Stimulated activated CD4-positive, alpha-beta T cell treated with anti-CD3 and anti-CD28 coated beads, Interleukin-15, amount 100 ng/mL, for 24 hours (primary cell): ENCODE measurements at places on chromosomes 11 and 22.

- DNase-seq = no peak
Observed at GRCh38 chr11:16542353-16542752, 186.0 kb upstream of the SOX6 start.

DNA sequence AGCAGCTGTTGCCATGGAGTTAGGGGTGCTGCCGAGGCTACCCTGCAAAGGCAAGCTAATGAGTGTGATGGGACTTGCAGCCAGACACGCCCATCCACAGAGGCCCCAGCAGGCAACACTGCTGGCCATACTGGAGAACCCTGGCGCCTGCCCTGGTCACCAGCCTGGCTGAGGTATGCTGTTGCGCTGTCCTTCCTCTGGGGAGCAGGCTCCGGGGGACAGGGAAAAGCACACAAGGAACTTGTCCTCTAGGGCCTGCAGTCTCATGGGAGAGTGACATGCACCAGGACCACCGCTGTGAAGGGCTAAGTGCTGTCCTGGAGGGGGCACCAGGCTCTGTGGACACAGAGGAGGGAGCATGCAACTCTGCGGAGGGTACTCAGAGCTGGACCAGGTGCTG is 35.8 kb downstream of the TOM1 start:
- no peak for DNase-seq

DNA sequence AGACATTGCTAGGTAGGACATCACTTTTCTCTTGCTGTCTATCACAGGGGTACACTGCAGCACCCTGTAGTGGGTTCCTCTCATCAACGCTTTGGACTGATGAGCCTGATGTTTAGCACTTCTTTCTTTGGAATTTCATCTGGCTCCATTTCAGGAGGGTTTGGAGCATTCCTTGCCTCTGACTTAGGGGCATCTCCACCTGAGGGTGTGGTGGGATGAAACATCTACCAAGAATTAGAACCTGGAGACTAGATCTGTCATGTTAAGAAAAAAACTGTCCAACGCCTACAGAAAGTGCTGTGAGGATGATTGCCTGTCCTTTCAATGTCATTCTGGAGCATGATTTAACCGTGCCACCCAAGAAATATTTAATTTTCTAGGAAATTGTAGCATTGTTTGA is 648.4 kb downstream of the ETS1 start:
- DNase-seq = no peak

- DNase-seq = no peak
Observed at GRCh38 chr22:25569361-25569760, 4.9 kb downstream of the GRK3 start.

- no peak for DNase-seq
Observed at GRCh38 chr11:72396041-72396440, 38.3 kb downstream of the CLPB start.

DNA sequence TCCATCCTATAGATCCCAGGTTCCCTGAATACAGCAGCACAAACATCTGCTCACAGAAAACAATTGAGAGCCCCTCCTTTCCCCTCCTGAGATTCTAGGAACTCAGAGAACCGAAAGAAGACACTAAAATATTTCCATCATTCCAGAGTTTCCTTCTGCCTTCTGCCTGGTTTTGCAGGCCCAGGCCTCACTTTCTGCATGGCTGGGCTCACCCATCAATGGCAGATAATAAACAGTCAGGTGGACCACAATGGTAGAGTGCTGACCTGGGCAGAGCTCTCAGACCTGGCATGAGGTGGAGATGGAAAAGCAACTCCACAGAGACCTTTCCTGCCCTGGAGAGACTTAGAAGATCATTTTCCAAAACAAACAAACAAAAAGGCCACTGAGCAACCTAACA is 389.1 kb downstream of the NXPE2 start:
- no peak for DNase-seq

DNA sequence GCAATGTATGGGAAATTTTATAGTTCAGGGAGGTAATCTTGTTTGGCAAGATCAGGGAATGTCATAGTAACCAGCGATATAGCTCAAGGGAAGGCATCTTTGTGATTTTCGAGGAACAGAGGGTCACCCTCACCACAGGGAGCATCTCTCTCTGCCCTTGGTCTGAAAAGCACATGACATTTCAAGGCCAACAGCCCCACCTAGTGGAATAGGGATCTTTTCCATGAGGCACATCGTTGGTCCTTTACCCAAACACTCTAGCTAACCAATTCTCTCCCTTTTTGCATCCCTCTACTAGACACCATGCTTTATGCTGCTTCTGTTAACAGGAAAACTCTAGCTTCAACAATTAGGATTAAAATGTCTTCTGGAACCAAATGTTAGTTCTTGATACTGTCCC is 179.0 kb downstream of the GRM5 start:
- peak; percentile 21 for DNase-seq

- DNase-seq = no peak
Observed at GRCh38 chr11:8258784-8259183, 4.9 kb downstream of the LMO1 start.

DNA sequence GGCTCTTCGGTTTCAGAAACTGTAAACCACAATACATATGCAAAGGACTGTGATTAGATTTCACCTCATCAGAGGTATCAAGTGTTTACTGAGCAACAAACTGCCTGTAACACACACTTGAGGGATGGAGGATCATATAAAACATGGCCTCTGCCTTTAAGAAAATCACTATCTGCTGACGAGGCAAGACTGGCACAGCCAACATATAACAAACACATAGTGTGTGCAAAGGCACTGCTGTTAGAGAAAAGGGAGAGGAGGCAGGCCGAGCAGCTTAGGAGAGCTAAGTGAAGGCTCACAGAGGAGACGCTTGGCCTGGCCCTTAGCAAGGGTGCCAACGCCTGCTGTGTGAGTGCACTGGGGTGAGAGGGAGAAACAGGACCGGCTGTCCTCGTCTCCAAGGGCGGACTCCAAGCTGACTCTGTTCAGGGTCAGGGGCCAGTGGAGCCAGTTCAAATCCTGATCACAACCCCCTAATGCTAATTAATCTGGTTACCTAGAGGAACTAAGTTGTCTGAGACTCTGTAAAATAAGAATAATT is 48.2 kb downstream of the LRFN4 start:
- no peak for DNase-seq

DNA sequence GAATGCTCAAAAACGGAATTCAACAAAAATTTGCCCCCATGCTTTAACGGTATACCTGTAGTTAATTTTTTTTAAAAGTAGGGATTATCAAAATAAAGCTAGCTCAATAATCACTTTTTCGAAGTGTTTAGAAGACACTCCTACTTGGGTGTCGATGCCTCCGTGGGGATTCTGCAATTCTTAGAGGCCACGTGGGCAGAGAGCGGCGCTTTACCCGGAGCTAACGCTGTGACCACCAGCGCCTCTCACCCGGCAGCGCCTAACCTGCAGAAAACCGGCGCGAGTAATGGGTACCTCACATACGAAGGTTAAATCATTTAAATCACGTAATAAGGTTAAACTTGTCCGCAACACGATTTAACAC is 583 bp downstream of the TAF1D start:
- DNase-seq = peak; percentile 75

DNA sequence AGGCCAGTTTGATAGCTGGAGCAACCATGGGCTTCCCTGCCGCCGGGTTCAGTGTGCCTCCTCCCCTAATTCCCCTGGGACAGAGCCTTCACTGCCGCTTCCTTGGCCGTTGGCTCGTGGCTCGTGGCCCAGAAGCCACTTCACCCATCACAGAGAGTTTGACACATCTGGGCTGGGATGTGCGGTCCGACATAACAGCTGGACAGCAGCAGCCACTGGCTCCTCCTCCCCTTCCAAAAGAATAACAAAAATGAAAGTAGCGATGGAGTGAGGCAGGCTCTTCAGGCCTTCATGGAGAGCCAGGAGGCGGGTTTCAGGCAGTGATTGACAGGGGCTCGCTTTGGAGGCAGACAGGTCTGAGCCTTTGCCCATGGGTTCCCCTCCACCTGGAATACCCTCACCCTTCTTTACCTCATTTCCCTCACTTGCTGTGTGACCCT is 8.2 kb downstream of the CREB3L1 start:
- DNase-seq = no peak

GRCh38 chr11:76653012-76653673 is 17.4 kb downstream of the LRRC32 start:
- DNase-seq = no peak

DNA sequence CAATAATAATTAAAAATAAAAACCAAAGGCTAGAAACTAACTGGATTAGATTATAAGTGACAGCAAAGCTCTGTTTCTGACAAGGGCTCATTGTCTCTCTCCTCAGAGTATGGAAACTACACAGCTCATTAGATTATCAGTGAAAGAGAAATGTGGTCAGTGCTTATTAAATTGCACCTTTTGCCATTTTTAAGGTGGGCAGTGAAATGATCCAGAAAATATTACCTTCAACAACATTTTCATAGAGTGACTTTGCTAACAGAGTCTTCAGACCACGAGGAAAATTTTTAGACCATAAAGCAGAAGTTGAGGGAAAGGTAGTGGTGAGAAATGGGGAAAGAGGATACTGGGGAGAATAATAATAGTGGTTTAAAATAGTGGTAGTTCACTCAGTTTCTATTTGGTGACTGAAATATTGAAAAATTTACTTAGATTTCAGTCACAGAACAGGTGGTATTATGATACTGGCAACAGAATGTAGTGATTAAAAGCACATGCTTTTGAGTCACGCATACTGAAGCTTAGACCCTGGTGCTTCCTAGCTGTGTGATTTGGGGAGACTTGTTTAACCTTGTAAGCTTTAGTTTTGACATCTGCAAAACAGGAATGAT is 684.0 kb upstream of the CCDC90B start:
- no peak for DNase-seq

DNA sequence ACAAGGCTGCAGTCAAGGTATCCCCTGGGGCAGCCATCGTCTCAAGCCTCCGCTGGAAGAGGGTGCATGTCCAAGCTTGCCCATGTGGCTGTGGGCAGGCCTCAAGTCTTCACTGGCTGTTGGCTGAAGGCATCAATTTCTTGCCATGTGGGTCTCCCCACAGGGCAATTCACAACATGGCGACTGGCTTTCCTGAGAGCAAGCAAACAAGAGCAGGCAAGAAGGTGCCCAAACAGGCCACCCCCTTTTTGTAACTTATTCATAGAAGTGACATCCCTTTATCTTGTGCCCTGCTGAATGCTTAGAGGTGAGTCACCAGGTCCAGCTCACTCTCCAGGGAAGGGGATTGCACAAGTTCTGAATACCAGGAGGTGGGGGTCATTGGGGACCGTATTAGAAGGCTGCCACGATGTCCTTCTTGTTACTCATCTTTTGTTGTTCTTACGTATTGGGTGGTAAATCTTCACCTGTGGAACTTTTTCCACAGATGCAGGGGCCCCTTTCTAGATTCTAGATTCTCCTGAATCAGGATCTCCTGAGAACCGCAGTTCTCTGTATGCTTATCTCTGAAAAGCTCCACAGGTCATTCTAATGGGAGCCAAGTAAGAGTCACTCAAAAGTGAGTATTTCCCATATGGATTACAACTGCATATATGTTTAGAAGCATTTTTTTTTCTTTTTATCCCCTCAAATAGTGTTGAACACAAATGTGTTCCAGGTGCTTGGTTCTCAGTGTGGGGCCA is 44.2 kb upstream of the MICAL2 start:
- DNase-seq = no peak

DNA sequence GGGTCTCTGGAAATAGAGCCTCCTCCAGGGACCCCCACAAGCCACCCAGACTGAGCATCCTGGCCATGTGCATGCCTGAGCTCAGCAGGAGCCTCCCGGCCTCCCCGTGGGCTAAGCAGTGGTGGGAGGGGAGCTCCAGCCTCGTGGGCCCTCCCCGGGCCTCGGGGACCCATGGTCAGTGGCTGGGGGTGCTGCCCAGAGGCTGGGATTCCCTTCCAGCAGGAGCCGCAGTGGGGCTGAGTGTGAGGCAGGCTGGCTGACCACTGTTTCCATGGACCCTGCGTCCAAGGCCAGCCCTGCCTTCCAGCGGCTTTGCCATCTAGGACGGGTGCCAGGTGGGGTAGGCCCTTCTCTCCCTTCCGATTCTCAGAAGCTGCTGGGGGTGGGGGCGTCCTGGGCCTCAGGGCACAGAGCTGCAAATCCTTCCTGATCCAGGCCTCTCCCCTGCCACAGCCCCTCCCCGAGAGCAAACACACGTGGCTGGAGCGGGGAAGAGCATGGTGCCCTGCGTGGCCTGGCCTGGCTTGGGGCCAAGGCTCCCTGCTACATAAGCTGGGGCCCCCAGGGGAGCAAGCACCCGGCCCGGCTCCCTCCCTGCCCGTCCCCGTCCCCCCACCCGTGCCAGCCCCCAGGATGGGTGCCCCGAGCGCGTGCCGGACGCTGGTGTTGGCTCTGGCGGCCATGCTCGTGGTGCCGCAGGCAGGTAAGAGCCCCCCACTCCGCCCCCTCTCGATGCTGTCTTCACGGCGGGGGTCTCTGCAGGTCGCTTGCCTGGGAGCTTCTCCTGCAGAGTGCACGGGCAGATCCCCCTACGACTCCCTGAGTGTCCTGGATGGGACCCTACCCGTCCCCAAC is at the start of gene MUC5B:
Gene MUC5B, plus strand, starts transcription at position 576 of the 855 bp plus-strand sequence. Its CDS starts 58 bp downstream, at position 634.
- DNase-seq = no peak

GRCh38 chr22:21665047-21665851 is 563 bp upstream of the PPIL2 start:
- no peak for DNase-seq

DNA sequence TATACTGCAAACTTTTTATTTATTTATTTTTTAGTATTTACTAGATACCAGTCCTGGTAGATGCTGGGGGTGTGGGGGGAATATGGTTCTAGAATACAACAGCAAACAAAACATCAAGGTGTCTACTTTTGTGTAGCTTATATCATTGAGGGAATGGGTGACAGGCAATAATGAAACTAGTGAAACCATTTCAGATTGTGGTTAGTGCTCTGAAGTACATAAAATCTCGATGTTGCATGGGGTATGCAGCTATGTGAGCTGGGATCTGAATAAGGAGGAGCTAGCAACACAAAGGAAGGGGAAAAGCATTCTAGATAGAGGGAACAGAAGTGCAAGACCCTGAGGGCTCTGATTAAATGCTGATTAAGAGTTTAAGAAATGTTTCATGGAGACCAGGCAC is 103.5 kb downstream of the WT1 start:
- no peak for DNase-seq
